ENCODE measurements at places on chromosomes 1 and 21.

- DNase-seq = no peak
Measured at GRCh38 chr1:168096296-168097165, 40.2 kb downstream of the GPR161 start.

DNA sequence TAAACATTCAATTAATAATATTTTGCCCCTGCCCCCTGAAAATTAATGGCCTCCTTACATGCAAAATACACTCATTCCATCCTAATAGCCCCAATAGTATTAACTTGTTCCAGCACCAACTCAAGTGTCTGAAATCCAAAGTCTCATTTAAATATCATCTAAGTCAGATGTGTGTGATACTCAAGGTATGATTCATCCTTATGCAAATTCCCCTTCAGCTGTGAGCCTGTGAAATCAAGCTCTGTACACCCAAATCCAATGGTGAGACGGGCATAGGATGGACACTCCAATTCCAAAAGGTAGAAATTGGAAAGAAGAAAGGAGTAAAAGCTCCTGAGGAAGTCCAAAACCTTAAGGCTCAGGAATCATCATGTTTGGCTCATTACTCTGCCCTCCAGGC, 83.5 kb downstream of the HHAT start:
- no peak for DNase-seq

DNA sequence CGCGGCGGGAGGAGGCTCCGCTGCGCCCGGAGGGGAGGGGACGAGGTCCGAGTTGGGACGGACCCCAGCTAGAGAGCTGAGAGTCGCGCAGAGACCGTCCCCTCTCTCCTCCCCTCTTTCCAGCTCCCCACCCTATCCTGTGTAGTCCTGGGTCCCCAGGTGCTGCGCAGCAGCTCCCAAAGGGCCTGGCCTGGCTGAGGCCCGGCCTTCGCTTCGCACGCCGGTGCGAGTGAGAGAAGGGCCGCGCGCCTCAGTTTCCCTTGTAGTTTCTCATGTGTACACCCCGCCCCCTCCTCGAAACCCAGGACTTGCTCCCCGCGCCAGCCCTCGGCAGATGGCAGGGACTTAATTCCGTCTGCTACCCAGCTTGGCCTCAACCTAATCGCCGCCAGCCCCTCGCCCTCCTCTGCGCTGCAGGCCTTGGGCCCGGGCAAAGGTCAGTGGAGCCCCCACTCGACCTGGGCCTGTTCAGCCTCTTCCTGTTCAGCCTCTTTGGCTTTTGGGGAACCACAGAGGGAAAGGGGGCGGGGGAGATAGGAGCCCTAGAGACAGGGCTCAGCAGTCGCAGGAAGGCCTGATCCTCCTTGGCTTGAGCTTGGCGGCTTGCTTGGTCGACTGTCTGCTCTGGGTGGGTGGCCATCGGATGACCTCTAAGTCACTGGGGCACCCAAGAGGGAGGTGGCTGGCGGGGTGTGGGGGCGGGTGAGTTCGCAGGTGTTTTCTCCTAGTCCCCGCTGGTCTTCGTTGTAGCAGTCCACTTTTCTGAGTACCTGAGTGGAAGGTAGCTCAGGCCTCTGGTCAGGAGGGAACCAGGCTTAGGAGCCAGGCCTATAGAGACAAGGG, 1.0 kb downstream of the ZNF687 start:
- DNase-seq = peak; percentile 23

- no peak for DNase-seq
Measured at GRCh38 chr1:86466986-86467385, 1.7 kb upstream of the CLCA1 start.

DNA sequence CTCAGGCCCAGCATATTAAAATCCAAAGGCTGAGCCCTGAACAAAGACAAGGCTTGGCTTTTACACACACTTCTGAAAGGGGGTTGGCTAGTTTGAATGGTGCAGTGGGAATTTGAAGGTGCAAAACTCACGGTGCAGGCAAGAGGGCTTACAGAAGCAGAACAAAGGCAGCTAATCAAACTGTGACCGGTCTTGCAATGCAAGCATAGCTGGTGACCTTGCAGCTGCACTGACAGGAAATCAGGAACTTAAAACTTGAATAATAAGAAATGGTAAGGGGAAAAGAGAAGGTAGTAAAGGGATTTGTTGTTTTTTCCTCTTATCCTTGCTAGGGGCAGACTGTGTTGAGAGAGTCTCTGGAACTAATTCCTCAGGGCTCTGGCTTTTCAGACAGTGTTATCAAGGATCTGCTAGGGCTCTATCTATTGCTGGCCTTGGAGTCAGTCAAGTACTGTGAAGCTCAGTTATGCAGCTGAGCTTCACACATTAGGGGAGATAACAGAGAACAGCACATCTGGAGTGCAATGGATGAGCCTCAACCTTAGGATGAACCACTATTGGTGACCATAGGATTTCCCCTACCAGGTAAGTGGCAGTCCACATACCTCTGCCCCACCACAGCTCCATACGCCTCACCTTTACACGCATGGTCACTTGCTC, 97.6 kb downstream of the PPIAL4G start:
- no peak for DNase-seq

DNA sequence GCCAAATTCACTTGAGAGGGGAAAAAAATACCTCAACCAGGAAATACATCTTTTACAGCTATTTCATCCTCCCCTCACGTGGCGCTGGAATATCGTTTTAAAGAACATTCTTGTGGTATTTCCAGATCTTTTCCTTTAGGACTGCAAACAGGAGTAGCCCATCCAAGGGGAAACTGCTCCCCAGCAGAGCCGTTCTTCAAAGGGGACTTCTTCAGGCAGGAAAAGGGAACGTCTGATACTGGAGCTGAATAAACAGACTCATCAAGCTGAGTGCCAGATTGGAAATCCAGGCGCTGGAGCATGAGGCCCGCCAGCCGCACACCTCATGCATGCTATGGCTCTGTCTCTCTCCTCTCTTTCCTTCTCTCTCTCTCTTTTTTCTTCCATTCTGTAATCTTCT, 34.0 kb upstream of the PROX1 start:
- no peak for DNase-seq

GRCh38 chr1:201905234-201905890, 16.7 kb downstream of the SHISA4 start:
- DNase-seq = no peak

GRCh38 chr21:41068967-41069642, 98.9 kb upstream of the BACE2 start:
- DNase-seq = peak; percentile 48

GRCh38 chr1:222521299-222522104, 26.4 kb downstream of the HHIPL2 start:
- DNase-seq = no peak

GRCh38 chr1:172394141-172394751, 26.2 kb upstream of the C1orf105 start:
- DNase-seq = peak; percentile 73

GRCh38 chr1:207993477-207994445, 82.8 kb upstream of the CD34 start:
- DNase-seq = no peak

GRCh38 chr1:176773038-176773437, 310.1 kb downstream of the PAPPA2 start:
- no peak for DNase-seq

- DNase-seq = no peak
Measured at GRCh38 chr1:107544285-107544684, 403.4 kb downstream of the NTNG1 start.

DNA sequence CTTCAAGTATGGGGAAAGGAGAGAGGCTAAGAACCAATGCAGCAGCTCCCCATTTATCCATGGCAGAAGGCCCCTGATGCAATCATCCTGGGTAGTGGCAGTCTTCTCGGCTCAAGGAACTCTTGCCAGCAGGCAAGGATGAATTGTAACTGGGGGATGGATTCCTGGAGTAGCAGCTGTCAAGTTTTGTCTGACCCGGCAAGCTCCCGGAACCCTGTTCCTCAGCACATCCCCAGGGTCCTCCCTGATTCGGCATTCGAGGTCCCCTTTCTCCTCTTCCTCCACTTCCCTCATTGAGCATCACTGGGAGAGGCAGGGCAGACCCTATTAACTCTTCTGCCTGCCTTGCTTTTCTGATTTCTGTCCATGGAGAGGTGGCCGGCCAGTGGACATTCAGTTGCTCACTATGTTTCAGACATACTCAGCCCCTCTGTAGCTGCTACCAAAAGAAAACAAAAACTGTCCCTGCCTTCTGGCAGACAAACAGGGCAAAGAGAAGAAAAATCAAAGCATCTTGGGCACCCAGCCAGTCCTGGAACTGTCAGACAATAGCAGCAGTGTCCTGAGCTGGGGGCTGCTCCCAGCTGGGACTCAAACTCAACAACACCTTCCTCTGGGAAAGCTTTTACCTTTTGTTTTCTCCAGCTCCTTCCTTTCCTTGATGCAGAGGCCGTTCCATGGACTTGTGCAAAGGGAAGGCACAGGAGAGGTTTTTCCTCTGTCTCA, 5.6 kb upstream of the PTCH2 start:
- no peak for DNase-seq

DNA sequence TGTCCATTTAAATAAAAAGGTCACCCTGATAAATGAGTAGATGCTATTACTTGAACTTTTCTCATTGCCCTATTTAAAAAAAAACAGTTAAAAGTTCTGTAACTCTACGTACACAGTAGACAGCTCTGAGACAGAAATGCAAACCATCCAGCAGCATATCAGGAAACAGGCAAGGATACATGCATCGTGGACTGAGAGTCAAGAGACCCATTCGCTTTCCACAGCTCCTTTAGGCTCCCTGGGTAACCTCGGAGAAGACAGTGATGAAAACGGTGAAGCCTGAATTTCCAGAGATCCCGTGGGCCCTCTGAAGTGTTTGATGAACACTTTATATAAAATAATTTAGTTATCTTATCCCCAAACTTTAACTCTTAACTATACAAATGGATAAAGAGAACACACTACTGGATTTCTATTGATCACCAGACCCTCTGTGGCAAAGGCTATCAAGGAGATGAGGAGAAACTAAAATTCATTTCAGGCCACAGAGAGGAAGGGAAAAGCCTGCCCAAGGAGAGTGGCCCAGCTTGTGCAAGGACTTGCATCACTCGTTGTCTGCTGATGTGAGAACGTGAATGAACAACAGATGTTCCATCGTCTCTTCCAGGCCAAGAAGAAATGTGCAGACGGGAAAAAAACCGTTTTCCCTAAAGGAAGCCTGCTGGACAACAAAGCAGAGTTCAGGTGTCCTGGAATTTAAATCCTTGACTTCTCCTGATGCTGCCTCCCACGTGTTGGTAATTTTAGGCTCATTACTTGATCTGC, 131.0 kb downstream of the TGFBR3 start:
- DNase-seq = no peak

- peak; percentile 4 for DNase-seq
Measured at GRCh38 chr1:228004331-228004855, 2.4 kb upstream of the WNT3A start.

DNA sequence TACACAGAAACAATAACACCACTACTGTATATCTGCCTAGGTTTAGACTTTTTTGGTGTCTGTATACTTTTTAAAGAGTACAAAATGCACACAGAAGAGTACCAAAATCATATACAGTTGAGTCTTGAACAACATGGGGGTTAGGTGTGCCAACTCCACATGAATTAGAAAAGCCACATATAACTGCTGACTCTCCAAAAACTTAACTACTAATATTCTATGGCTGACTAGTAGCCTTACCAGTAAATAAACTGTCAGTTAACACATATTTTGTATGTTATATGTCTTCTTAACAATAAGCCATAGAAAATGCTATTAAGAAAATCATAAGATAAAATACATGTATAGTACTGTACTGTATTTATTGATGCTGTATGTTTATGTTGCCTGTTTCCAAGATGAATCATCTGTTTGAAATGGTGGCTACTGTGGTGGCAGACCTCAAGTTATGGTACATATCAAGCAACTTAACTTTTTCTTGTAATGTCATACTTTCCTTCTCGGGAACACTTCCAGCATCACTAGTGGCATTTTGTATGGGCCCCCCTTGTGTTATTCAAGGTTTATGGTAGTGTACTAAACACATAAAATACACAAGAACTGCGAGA, 71.2 kb downstream of the LHX4 start:
- DNase-seq = no peak

DNA sequence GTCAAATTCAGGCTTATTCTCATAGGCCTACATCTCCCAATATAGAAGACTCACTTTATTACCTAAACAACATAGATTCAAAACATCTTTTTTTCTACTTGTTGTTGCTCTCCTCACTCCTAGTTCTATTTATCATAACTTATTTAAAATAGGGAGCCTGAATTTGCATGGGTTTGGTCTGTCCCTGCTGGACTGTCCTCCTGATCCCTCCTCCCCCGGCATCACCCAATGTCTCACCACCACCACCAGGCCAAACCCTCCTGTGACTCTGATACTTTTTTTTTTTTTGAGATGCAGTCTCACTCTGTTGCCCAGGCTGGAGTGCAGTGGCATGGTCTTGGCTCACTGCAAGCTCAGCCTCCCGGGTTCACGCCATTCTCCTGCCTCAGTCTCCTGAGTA, 31.8 kb upstream of the MYBPHL start:
- no peak for DNase-seq

DNA sequence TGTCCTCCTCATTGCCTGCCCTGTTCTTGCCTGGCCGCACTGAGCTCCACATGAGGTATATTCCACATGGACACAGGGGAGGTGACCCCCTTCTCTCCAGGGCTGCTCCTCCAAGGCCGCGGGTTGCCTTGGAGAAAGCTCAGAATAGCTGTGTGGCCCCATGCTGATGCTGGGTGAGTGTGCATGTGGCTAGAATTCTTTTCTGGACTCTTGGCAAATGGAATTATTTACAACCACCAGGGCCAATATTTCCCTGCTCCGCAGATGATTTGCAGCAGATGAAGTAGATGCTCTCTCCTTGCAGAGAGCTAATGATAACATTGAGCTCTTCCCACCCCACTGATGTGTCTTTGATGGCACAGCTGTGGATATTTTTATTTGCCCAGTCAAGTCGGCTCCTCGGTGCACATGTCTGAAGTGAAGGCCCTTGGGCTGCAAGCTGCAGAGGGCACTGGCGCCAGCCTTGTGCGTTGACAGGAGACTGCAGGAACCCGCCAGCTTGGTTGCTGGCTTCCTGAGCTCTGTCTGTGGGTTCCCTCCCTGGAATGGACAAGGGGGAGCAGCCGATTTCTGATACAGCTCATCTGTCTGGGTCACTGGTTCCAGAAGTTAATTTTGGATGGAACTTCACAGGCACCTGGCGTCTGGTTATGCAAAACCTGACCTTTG, 404.7 kb upstream of the VAMP3 start:
- DNase-seq = no peak

DNA sequence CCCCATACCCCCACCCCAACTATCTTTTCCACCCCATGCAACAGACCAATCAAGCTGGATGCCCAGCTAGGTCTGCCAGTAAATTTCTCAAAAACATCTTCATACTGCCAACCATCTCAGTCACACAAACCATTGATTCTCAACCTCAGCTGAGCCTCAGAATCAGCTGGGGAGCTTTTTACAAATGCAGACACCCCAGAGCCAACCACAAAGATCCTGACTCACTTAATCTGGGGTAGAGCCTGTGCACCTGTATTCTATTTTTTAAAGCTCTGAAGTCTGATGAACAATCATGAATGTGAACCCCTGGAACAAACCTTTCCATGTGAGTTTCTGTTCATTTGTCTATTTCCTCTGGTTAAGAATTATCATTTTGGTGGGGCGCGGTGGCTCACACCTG, 66.0 kb downstream of the ZNF281 start:
- no peak for DNase-seq

DNA sequence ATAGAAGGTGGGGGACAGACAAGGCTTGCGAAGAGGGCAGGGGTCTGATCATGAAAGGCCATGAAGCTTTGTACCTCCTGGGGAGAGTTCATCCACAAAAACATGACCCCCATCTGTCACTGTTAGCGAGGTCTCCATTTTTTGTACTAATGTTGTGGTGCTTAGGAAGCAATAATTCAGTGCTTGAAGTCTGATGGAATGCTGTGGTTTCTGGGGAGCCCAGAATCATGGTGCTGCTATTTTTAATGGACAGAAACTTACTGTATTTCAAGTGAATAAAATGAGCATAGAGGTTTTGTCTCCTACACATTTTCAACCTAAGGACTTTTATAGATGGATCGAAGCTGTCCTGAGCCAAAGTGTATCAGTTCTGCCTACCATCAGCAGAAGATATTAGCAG, 28.2 kb upstream of the RGL1 start:
- DNase-seq = no peak

All from T-helper 2 cell treated with Interferon-gamma antibody and Interleukin-4, amounts not matched to agents 5 μg/mL and 100 μg/mL, for 36 hours (primary cell).